ENCODE measurements at places on chromosomes 16 and 17.

GRCh38 chr17:19768046-19768782, 20.1 kb upstream of the ALDH3A1 start:
- H3K4me3 ChIP-seq = no peak overlapping the region
- H3K27me3 ChIP-seq = no peaks in the 10 kb centered on the region
- peaks cover 2% of the 10 kb centered on the region for H3K4me1 ChIP-seq
- DNase-seq = no peak
- no peak overlapping the region for H3K27ac ChIP-seq

- H3K4me3 ChIP-seq = peak overlapping the region; percentile 93
- H3K36me3 ChIP-seq = no peaks in the 10 kb centered on the region
- peak overlapping the region; percentile 80 for H3K27ac ChIP-seq
- peak; percentile 44 for DNase-seq
These were observed 1.2 kb downstream of the MAF start for GRCh38 chr16:79599256-79599836.

- no peaks in the 10 kb centered on the region for H3K27me3 ChIP-seq
- no peak overlapping the region for H3K4me3 ChIP-seq
- no peak for DNase-seq
- H3K4me1 ChIP-seq = no peaks in the 10 kb centered on the region
These were observed 88.8 kb downstream of the ARHGAP44 start for GRCh38 chr17:12877953-12878669.

DNA sequence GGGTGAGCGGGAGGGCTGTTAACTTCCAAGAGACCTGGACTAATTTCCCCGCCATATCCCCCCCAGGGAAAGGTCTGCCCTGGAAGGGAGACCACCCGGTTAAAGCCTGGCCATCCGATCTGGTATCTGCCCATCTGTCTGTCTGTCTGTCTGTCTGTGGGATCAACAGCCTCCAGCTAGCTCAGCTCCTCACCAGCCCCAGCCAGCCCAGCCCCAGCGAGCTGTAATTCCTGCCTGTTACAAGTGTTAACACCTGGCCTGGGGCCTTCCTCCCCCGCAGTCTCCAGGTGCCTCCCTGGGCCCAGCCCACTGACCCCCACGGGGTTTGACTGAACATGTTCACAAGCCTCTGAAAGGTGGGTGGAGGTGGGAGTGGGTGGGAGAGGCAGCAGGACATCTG, 4.0 kb downstream of the WNT3 start:
- no peak overlapping the region for H3K27ac ChIP-seq
- H3K27me3 ChIP-seq = no peaks in the 10 kb centered on the region
- no peak for DNase-seq

Data from ovary (tissue), 10 donors.